ENCODE measurements at places on chromosomes 1 and 21.

GRCh38 chr1:156488566-156489165, 11.9 kb downstream of the MEF2D start:
- DNase-seq: no peak

GRCh38 chr1:7827126-7827955, 25.5 kb downstream of the UTS2 start:
- DNase-seq: no peak

- no peak for DNase-seq
These were observed 77.7 kb downstream of the MAP3K7CL start for GRCh38 chr21:29208044-29208681.

DNA sequence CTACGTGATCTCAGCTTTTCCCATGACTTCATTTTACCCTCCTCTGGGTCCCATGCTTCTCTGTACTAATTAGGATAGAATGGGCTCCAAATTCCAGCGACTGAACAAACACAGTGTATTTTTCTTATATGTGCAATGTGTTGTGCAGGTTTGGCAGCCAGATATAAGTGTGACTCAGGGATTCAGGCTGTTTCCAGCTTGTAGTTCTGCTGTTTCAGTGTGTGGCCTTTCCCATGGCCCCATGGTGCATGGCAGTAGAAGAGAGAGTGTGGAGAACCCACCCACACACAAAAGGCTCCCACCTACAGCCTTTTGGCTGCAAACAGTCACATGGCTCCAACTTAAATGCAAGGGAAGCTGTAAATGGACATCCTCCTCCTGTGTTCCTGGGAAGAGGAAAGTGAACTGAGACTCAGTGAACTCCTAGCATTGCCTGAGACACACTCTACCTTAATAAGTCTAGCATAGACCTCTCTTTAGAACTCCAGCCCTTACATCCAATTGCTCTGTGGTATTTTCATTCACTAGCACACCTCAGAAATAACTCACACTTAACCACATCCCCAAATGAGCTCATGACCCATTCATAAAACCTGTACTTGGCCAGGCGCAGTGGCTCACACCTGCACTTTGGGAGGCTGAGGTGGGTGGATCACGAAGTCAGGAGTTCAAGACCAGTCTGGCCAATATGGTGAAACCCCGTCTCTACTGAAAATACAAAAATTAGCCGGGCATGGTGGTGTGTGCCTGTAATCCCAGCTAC, 58.7 kb downstream of the KIAA0040 start:
- DNase-seq: no peak

- DNase-seq: no peak
These were observed 156.0 kb upstream of the TIAM1 start for GRCh38 chr21:31500071-31500470.

DNA sequence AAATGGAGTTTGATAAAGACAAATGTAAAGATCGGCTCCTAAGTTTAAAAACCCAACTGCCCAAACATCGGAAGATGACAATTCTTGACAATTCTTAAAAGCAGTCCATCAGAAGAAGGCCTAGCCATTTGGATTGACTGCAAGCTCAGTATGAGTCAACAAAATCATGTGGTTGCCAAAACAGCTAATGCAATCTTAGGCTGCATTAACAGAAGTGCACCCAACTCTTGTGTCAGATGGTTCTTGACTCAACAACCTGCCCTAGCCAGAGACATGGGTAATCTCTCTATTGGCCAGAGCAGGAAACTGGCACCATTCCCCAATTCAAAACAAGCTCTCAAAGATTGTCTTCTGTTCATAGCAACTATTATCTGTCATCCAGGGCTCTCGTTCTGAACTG, 9.9 kb upstream of the NCF2 start:
- peak; percentile 79 for DNase-seq

DNA sequence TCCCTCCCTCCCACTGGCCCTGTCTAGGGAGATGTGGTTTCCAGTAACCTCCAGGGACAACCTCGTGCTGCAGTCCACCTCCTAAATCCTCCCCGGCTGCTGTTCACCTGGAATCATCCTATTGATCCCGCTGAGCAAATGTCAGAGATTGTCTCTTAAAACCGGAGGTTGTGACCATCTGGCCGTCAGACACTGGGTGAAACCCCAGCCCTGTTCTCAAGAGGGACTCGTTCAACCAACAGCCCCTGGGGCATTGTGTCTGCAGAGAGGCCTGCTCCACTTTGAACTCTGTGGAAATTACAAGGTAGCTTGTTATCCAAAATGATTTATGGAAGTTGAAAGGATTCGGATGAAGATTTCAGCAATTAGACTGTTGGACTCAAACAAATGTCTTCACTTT, 498.0 kb downstream of the MATN1 start:
- DNase-seq: no peak

DNA sequence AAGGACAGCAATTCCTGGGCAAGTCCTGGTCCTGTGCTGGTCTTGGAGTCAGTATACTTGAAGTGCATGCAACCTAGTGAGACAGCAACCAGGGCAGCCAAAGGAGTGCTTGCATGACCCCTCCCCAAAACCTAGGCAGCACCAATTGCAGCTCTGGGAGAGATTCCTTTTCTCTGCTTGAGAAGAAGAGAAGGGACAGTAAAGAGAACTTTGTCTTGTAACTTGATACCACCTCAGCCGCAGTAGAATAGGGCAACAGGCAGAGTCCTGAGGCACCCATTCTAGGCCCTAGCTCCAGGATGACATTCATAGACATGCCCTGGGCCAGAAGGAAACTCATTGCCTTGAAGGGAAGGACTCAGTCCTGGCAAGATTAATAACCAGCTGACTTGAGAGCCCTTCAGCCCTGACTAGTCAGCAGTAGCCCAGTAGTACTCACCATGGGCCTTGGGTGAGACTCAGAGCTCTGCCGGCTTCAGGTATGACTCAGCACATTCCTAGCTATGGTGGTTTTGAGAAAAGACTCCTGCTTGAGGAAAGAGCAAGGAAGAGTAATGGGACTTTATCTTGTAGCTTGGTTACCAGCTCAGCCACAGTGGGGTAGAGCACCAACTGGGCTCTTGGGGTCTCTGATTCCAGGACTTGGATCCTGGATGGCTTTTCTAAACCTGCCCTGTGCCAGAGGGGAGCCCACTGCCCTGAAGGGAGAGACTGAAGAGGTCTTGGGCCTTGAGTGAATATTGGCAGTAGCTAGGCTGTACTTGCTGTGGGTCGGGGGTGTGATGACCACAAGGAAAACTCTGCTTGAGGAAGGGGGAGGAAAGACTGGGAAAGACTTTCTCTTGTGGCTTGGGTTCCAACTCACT, 51.7 kb upstream of the ACADM start:
- DNase-seq: no peak

GRCh38 chr1:25912076-25912831, 6.0 kb upstream of the STMN1 start:
- DNase-seq: no peak

DNA sequence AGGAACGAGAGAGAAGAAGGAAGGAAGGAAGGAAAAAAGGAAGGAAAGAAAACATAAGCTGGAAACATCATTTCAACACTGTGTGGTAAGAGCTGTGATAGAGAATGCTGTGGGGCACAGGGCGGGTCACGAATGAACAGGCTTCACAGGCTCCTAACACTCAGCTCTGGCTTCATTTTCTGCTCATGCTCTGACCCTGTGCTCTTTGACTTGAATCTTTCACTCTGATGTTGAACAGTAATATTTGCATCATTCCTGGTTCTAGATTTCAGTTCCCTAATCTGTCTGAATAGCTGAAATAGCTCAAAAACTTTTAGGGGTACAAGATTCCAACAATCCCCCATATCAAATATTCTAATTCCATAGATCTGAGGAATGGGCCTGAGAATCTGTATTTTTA, 207.3 kb downstream of the LHX8 start:
- DNase-seq: no peak

- no peak for DNase-seq
These were observed 19.5 kb downstream of the STK40 start for GRCh38 chr1:36366091-36366661.

- no peak for DNase-seq
These were observed 5.6 kb upstream of the GPR25 start for GRCh38 chr1:200867018-200867811.

DNA sequence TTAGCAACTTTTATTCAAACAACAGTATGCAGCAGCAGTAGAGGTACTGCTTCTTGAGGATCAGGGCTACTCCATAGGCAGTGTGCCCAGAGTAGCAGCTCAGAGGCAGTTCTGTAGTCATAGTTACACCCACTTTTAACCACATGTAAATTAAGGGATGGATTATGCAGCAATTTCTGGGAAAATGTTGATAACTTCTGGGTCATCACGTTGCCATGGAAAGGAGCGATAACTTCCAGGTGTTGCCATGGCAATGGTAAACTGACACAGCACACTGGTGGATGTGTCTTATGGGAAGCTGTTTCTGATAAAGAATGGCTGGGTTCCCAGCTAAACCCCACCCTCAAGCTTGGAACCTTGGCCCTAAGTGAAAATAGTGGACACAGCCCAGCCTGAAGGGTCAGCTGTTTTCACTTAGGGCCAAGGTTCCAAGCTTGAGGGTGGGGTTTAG, 29.0 kb upstream of the PLA2G2A start:
- no peak for DNase-seq

GRCh38 chr1:59514061-59514909, 217.4 kb downstream of the FGGY start:
- no peak for DNase-seq

DNA sequence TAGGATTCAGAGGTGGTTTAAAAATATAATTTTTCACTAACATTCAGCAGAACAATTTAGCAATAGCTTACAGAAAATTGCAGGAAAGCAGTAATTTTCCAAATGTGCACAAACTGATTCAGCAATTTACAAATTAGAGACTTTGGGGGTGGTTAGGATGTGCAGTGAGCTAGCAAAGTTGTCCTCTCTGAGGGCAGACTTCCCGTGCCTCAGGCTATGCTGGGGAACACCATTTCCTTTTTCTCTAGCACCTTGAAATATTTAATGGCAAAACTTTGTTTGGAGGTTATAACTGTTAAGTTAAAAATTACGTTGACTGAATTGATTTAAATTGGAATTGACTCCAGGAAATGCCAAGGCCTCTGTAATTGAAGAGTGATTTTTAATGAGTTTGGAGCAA, 258.9 kb downstream of the PTBP2 start:
- DNase-seq: no peak

GRCh38 chr1:47865881-47866535, 131.2 kb downstream of the TRABD2B start:
- no peak for DNase-seq

- no peak for DNase-seq
These were observed 5.5 kb upstream of the MMP23B start for GRCh38 chr1:1626207-1627141.

- DNase-seq: peak; percentile 59
These were observed 950 bp upstream of the LRP8 start for GRCh38 chr1:53328541-53329499.

- no peak for DNase-seq
These were observed 27.4 kb upstream of the HRNR start for GRCh38 chr1:152251391-152251790.

DNA sequence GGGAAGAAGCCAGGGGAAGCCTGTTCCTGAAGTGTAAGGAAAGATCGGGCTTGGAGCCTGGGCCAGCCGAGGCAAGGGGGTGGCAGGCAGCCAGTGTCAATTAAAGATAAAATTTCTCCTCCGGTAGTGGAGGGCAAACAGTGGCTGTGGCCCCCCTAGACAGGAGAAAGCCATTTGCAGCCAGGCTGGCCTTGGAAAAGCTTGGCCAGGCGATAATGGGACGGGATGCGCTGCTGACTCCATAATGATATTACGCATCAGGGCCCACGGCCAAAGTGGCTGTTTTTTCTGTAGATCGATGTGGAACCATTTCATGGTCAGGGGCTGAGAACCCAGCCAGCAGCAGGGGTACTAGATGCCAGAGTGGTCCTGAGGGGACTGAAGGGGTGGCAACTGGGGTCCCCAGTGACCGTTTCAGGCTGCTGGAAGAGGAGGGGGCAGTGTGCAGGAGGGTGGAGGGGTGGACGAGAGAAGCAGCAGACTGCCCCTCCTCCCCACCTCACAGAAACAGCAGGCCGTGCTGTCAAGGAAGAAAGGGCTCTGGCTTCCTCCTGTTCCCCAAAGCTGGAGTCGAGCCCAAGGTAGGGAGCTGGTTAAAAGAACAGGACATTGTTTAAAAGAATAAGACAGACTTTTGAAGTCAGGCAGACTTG, 25.2 kb downstream of the KCNC4 start:
- DNase-seq: no peak

- DNase-seq: no peak
These were observed 46.5 kb downstream of the PSMG1 start for GRCh38 chr21:39136711-39137110.

GRCh38 chr1:164855716-164856329, 296.8 kb downstream of the PBX1 start:
- no peak for DNase-seq

GRCh38 chr21:35400233-35400939, 351.3 kb upstream of the RUNX1 start:
- DNase-seq: no peak

GRCh38 chr1:201456499-201457309, 12.3 kb downstream of the PHLDA3 start:
- DNase-seq: peak; percentile 87

- DNase-seq: no peak
These were observed 150.0 kb downstream of the MAGI3 start for GRCh38 chr1:113540335-113540734.

- peak; percentile 60 for DNase-seq
These were observed 1.2 kb upstream of the ADORA1 start for GRCh38 chr1:203126151-203126865.

- DNase-seq: no peak
These were observed 9.1 kb downstream of the EXO1 start for GRCh38 chr1:241857131-241857530.

- DNase-seq: no peak
These were observed 83.9 kb upstream of the PLPPR4 start for GRCh38 chr1:99180343-99180808.

GRCh38 chr1:156725683-156726280, 2.5 kb upstream of the METTL25B start:
- DNase-seq: peak; percentile 94

DNA sequence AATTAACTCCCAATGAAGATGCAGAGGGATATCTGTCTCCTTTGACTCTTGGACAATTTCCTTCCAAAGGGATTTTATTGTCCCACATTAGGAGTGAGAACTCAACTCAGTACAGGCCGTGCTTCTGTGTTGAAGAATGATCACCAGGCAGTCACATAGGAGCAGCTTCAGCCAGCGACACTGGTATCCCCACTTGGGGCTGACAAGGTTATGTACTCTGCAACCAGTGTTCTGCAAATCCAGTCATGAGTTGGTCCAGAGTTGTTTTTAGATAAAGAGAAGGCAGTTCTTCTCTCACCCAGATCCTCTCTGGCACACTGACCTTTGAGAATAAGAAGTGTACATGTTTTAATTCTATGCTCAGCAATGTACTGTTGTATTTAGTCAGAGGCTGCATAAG, 415.8 kb downstream of the SETD4 start:
- DNase-seq: no peak

- DNase-seq: no peak
These were observed 80.3 kb downstream of the PCNX2 start for GRCh38 chr1:233215135-233215760.

GRCh38 chr1:2566101-2567045, 10.2 kb downstream of the TNFRSF14 start:
- no peak for DNase-seq

DNA sequence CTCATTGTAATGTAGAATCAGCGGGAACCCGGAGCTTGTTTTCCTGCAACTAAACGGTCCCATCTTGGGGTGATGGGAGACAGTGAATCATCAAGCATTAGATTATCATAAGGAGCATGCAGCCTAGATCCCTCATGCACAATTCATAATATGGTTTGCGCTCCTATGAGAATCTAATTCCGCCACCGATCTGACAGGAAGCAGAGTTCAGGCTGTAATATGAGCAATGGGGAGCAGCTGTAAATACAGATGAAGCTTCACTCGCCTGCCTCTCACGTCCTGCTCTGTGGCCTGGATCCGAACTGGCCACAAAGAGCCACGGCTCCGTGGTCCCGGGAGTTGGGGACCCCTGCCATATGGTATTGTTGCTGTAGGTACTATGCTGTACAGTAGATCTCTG, 1.6 kb downstream of the IFI44 start:
- DNase-seq: no peak

Measured in ascending aorta (tissue), 2 donors.